Activated CD8-positive, alpha-beta memory T cell treated with anti-CD3 and anti-CD28 coated beads for 1 hour (primary cell): ENCODE measurements at places on chromosomes 6 and 20.

GRCh38 chr6:90471263-90471662 is 115.6 kb downstream of the MAP3K7 start:
- DNase-seq = no peak

- DNase-seq = no peak
Observed at GRCh38 chr20:44979090-44979621, 12.8 kb downstream of the STK4 start.

- DNase-seq = no peak
Observed at GRCh38 chr6:148457137-148457842, 114.7 kb downstream of the SASH1 start.

DNA sequence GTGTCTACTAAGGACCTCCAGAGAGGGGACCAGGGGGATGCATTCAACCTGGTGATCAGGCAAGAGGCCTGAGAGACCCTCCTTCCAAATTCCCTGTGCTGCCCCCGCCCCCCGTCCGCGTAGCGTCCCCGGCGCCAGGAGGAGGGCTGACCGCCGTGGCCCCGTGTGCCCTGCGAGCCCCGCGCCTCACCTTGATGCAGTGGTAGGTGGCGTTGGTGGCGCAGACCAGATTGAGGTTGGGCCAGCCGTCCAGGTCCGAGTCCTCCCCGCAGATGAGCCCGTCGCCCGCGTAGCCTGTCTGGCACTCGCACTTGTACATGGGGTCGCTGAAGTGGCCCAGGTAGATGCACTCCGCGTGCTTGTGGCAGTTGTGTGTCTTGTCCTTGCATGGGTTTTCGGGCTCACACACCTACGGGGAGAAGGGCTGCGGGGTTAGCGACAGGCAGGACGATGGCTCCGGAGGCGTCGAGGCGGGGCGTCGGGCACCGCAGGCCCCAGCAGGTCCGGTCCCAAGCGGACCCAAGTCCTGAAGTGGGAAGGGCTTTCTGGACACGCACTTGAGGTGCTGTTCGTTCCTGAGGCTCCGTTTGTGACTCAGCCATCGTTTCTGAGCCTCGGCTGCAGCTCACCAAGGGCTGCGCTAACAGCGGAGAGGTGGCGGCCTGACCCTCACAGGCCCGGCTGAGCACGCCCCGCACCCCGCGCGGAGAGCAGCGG is 21.7 kb downstream of the THBS2 start:
- DNase-seq = no peak

DNA sequence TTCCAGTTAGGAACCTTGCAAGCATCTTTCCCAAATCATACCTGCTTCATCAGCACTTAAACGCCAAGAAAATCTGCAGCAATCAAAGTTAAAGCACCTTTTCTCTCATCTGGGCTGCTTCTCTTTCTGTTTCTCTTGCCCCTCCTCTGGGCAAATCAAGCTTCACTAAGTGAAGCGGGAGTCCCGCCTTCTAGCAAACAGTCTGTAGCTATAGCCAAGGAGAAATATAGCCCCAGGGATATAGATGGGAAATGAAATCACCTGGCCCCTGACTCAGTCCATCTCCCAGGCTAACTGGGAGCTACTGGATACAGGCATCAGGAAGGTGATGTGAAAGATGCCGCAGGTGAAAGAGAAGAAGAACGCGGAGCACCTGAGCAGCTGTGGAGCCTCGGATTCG is 481.9 kb downstream of the C6orf118 start:
- no peak for DNase-seq

DNA sequence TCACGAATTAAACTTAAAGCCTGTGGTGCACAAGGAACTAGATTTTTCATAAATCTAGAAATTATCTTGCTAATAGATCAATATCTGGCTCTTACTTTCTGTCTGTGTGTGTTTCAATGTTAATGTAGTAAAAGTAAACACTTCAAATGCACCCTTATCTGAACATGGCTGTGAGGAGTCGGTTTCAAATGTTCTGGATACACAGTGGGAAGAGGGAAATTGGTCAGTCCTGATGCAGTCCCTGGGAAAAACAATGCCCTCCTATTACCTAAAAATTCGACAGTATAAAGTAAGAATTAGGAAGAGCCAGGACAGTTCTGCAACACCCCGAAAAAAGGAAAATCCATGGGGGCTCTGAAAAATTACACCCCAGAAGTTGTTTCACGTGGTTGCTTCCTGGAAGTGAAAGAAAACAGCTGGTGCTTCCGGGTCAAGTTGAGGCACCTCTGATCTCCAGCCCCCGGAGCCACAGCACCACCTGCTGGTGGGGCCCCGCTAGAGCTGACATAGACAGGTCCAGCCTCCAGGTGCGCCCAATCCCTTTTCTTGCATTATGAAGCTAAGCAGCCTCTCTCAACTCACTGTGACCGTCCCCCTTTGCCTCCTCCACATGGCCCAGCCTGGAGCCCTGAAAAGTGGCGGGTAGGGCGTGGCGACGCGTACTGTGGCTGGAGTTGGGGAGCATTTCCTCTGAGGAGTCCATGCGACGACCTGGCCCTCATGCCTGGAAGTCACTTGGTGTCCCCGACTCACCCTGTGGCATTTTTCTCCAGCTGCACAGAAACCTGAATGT is 8.3 kb downstream of the SEMG2 start:
- no peak for DNase-seq

DNA sequence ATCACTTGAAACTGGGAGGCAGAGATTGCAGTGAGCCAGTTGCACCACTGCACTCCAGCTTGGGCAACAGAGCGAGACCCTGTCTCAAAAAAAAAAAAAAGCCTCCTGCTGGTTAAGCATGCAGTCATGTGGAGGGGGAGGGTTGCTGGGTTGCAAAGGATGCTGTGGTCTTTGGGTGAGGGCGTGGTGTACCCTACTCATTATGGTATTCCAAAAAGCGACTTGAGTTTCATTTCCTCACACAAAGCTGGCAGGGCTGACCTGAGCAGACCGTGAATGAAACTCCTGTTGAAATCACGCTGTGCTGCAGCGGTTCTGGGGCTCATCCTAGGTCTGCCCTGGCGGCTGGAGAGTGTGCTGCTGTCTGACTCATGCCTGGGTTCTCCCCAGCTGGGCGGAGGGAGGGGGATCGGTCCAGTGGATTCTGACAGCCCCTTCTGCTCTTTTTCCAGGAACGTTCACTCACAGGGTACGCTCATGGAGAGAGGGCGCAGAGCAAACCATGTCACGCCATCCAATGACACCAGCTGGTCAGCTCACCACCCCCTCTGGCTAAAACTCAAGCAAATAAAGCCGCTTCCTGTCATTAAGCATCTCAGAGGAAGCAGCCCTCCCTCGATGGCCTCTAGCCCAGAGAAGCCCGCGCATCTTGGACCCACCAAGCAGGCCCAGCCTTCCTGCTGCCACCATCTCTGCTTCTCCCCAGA is 166.2 kb downstream of the SCML4 start:
- DNase-seq = no peak

GRCh38 chr6:13395272-13396237 is 67.2 kb upstream of the TBC1D7 start:
- no peak for DNase-seq

- no peak for DNase-seq
Observed at GRCh38 chr20:38108986-38109541, 56.0 kb downstream of the TGM2 start.

DNA sequence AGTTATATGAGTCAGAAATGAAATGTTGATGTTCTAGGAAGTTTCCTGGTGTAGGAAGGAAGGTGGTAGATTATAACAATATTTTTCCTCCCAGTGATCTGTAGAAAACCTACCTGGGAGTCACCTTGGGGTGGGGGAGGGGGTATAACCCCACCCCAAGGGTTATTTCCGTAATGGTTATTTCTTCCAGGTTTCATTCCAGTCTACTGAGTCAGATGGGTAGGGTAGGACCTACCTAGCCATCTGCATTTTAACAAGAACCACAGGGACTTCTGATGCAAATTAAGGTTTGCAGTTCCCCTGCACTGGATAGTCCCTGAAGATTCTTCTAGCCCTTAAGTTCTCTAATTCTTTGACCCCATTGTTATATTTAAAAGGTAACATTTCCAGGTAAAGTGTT is 88.9 kb downstream of the ARMC2 start:
- DNase-seq = no peak
